ENCODE measurements at places on chromosomes 11 and 22.

DNA sequence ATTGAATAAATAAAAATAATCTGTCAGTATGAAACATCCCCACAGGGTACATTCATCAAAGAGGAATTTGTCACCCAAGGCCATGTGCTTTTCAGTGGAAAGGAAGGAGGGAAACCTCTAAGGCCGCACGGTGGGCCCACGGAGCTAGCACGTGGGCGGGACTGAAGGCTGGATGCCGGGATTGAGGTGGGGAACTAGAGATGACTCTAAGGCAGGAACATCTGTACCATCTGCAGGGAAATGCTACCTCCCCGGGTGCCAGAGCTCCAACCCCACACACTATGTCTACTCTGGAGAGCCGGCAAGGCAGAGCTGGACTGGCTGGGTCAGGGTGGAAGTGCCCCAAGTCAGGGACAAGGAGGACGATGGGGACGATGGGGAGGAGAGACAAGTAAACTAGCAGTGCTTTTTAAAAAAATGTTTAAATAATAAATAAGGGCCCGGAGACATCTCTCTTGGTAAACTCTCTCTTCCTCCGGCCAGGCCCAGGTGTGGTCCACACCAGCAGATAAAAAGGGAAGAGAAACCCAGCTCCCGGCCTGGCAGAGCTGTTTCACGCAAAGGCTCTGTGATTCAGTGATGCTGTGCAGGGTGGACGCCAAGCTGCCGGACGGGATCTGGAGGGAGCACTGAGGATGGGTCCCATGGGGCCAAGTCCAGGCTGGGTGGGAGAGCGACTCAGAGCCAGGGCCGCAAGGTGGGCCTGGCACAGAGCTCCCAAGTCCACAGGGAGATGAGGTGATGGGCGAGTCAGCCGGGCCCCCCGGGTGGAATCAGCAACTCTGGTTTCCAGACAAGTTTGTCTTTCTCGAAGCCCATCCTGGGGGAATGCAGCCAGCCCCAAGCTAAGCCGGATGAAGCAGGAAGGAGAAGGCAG is 5.8 kb downstream of the LIF start:
- DNase-seq = no peak

GRCh38 chr22:17171153-17172028 is 12.3 kb upstream of the HDHD5 start:
- peak; percentile 71 for DNase-seq

DNA sequence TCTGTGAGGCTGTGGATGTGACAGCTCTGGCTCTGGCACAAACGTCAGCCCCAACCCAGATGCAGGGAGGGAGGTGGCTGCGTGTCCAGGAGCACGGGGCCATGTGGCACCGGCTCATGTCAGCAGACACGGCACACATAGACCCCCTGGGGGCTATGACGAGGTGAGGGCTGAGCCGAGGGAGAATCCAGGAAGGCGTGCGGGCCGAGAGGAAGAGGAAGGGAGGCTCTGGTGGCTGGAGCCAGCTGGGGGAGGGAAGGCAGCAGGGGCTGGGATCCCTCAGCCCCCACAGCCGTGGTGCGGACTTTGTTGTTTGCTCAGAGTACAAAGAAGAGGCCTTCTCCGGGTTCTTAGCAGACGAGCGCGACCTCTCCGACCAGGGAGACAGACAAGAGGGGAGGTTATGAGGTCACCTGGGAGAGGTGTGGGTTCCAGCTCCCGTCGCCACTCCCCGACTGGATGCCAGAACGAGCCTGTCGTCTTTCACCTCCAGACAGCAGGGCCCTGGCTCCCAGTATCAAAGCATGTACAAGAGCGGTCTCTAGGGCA is 46.1 kb downstream of the CDKN1C start:
- DNase-seq = no peak

DNA sequence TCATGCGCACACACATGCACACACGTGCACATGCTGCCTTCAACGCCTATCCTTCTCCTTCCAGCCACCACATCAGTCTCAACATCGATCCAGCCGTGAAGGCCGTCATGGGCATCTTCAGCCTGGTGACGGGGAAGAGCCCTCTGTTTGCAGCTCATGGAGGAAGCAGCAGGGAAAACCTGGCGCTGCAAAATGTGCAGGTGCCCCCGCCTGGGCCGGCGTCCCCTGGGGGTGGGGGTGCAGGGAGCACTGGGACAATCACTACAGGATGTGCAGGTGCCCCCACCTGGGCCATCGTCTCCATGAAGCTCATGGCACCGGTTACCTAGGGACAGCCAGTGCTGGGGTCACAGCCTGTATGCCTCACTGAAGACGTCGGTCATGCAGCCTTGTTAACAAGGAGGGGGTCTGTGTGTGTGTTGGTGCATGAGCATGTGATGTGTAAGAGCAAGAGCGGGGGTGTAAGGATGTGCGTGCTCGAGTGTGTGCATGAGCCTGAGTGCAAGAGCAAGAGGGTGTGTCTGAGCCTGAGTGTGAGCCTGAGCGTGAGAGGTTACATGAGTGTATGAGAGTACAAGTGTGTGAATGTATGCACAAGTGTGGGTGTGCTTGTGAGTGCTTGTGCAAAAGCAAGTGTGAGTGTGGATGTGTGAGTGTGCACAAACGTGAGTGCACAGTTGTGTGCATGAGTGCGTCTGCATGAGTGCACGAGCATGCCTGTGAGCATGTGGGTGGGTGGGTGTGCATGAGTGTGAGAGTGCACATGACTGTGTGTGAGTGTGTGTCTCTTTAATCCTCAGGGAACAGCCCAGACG is 31.5 kb downstream of the NADSYN1 start:
- DNase-seq = no peak

DNA sequence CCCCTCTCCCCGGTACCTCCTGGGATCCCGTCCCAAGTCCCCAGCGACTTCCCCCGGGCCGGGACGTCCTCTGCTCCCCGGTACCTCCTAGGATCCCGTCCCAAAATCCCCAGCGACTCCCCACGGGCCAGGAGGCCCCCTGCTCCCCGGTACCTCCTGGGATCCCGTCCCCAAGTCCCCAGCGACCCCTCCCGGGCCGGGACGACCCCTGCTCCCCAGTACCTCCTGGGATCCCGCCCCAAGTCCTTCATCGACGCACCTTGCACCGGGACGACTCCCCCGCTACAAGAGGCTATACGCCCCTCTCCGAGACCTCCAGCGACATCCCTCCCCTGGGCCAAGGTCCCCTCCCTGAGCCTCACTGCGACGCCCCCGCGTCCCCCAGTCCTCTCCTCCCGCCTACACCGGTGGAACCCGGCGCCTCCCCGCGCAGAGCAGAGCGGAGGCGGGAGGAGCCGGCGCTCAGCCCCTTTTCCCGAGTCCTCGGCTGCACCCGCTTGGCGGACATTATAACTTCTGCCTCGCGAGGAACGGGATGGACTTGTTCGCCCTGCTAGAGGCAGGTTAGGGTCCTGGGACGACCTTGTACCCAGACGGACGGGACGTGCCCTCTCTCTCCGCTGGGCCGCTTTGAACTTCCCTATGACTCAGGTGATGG is 912 bp downstream of the KREMEN1 start:
- no peak for DNase-seq

GRCh38 chr22:40401532-40401931 is 31.1 kb downstream of the SGSM3 start:
- DNase-seq = no peak

- DNase-seq = no peak
Measured at GRCh38 chr11:65685981-65686380, 23.3 kb upstream of the RELA start.

- no peak for DNase-seq
Measured at GRCh38 chr11:74462631-74463030, 4.7 kb downstream of the KCNE3 start.

DNA sequence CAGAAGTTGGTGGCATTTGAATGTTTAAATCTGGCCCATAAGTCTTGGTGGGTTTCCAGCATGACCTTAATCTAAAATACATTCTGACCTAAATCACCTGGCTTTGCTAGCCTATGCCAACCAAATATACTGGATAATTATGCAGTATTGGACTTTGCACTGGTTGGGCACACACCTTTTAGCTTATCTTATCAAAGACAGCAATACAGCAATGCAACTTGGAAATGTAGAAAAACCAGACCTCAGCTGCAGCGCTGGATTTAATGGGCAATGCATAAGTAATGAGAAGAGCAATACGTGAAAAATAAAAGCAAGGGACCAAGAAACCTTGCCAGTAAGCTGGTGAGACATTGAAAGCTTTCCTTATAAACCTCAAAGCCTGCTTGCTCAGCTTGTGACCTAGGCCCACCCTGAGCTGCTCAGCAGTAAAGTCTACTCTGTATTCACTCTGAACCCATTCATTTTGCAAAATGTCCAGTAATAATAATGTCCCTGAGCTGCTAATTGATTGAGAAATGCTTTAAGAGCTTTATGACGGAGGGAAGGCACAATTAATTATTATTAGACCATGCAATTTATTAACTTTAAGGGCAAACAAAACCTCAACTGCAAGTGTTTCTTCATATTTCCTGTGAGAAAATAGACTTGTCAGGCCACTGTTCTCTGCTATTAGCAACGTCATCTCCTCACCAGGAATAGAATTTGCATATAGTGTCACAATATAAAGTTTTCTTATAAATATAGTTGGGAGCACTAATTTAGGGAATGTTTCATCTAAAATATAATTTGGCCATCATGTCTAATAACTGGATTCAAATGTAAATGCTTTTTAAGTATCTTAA is 49.4 kb upstream of the CEP295 start:
- DNase-seq = no peak

DNA sequence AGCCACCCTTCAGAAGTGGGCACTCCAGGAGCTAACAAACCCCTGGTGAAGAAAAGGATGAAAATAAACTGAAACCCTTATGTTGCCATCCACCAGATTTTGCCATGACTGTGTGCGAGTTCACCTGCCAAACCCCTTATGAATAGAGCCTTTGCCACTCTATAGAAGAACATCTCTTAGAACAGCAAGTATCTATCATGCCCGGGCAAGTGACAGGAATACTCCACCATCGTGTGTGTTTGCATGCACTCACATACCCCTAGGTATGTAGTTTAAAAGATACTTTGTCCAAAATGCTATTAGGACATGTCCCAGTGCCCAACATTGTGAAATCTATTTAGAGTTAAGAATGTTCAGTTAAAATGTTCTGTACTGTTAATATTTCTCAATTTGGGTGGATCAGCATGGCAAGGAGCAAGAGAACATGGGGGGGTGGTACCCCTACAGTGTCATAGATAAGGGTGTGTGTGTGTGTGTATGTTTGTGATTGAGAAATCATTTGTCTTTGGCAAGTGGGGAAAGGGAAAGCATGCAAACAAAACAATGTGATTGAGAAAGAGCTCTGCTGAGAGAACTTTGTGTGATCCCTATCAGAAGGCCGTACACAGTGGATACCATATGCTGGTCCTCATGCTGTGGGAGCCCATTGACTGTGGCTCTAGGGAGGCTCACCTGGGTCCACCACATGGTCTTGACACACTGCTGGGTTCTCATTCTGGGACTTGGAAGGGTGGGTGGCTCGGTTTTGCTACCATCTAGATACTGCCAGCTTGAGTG is 94.9 kb downstream of the ZBTB16 start:
- peak; percentile 97 for DNase-seq

DNA sequence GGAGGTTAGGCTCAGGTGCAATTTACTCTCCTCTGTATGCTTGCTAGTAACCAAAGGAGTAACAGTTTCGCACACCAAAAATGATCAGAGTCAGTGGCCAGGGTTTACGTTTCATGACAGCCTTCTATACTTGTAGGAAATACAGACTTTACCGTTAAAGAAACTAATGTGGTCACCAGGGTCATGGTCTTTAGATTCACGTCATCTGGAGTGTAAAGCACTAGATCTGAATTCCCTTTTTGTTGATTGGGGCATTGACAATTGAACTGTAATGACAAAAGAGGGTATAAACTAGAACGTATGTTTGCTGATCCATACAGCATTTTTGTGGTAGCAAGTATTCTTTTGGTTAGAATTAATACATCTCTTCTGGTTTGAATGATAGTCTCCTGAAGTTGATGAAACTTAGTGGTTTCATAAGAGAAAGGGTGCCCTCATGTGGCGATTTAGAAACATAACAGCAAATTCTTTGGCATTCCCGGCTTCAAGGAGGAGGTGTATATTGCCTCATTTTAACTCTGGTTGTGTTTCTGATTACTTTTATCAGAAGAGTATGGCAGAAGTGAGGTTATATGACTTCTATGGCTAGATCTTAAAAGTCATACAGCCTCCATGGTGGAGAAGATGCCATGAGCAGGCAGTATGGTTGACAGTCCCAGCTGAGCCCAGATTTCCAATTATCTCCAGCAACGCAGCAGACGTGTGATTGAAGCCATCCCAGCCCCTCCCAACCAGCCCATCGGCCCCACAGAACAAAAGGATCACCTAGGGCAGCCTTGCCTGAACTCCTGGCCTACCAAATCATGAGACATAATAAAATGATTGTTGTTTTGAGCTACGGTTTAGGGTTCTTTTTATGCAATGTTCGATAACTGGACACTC is 35.1 kb downstream of the MMP7 start:
- peak; percentile 90 for DNase-seq

DNA sequence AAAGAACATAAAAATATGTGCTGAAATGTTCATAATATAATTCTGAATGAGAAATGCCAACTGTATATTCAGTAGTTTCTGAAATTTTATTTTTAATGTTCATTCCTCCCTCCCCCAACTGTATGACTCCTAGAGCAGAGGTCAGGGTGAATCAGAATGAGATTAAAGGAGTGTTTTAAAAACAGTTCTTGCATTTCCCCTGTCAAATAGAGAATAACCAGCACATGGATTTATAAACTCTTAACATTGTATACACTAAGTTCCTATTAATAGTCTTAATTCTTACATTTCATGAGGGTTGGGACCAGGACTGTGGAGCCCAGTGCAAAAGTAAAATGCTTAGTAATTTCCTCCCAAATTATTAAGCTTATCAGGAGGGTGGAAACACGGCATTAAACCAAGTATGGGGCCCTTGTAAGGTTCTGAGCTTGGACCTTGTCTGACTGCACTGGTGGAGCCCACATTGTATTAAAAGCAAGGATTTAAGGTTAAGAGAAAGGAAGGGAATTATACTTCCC is 474.6 kb upstream of the RAG2 start:
- no peak for DNase-seq

DNA sequence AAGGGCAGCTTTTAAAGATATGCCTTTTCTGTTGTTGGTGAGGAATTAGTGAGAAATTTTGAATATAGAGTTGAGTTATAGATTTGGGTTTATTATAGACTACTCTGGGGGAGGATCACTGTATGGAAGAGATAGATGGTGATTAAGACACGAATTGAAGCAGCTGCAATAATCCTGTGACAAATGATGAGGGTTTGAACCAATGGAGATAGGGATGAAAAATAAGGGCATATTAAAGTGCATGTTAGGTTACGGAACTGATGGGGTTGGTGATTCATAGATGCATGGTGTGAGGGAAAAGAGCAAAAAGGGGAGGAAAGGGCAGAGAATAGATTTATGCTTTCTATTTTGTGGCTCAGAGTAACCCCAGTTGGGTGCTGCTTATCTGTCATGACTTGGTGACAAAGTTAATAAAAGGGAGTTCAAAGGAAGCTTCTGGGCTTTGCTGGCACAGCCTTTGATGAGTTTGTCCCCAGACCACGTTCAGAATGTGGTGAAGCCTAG is 11.8 kb downstream of the C11orf87 start:
- DNase-seq = no peak

DNA sequence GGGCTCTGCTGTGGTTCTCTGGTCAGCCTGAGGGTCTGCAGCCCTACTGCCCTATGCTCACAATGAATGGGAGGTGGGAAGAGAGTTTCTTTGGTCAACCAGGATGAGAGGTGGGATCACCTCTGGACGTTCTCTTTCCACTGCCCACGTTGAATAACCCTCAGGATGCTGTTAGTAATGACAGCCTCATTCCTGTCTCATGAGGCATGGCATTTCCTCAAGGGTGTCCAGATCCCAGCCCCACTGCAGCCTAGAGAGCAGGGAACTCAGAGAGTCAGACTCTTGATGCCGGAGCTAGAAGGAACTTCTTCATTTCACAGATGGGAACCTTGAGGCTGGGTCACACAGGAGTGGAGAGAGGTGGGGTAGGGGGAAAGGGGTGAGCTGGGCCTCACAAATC is 196.0 kb downstream of the CEP164 start:
- no peak for DNase-seq

- no peak for DNase-seq
Measured at GRCh38 chr11:72826191-72826941, 12.2 kb downstream of the ATG16L2 start.
